ENCODE measurements at places on chromosomes 11 and 22.

- DNase-seq: peak; percentile 60
Observed at GRCh38 chr11:61510166-61510919, 1.8 kb downstream of the LRRC10B start.

GRCh38 chr22:33659448-33659847, 260.8 kb downstream of the LARGE1 start:
- DNase-seq: no peak

GRCh38 chr11:16945671-16946469, 68.3 kb downstream of the PLEKHA7 start:
- DNase-seq: peak; percentile 5

DNA sequence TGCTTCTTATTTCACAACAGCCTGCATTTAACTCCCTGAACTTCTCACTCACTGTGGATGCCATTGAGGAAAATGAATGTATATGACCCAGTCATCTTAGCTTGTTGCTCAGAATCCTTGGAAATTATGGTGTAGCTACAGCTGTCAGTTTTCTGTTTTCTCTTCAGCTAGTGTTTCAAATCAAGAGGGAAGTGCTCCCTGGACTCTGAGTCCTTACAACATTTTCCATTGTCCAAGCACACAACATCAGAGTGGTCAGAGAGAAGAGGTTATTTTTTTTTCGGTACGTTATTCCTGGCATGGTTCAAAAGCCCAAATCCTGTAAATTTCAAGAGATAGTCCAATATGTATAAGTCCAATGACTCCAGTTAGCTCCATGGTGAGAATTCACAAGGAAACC, 23.6 kb downstream of the MS4A6A start:
- no peak for DNase-seq

- DNase-seq: no peak
Observed at GRCh38 chr11:131584785-131585592, 214.6 kb downstream of the NTM start.

DNA sequence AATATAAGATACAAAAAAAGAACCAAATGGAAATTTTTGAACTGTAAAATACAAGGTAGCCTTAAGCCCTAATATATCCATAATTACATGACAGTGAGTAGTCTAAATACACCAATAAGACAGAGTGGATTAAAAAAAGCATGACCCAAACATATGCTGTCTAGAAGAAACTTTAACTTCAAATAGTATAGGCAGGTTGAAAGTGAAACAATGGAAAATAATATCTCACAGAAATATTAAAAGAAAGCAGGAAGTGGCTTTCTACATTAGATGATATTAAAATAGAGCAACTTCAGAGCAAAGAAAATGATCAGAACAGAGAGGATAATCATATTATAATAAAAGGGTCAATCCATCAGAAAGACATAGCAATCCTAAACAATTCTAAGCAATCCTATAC, 21.8 kb downstream of the DCUN1D5 start:
- no peak for DNase-seq

GRCh38 chr11:19918302-19919049, 205.8 kb downstream of the NAV2 start:
- DNase-seq: no peak

DNA sequence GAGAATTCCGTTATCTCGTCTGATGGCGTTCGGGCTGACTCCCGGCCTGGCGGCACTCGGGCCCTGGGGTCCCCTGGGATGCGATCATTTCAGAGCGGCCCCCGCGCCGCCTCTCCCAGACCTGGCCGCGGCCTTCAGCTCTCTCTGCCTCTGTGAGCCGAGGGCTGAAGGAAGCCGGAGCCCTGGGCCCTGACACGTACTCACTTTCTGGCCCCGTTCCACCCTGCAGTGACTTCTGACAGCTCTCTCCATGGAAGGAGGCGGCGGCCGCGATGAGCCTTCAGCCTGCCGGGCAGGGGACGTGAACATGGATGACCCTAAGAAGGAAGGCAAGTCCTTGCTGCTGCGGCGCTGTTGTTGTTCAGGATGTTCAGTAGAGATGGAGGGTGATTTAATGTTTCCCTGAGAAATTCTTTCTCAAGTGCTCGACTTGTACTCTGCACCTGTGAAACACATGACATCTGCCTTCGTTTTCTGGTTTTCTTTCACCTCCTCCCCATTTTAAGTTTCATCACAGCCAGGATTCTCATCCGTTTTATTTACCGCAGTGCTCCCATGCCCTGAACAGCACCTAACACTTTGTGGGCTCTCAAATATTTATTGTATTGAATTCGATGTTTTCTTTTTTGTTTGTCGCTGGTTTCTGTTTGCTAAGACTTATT, 612 bp downstream of the GTSE1 start:
- peak; percentile 38 for DNase-seq

DNA sequence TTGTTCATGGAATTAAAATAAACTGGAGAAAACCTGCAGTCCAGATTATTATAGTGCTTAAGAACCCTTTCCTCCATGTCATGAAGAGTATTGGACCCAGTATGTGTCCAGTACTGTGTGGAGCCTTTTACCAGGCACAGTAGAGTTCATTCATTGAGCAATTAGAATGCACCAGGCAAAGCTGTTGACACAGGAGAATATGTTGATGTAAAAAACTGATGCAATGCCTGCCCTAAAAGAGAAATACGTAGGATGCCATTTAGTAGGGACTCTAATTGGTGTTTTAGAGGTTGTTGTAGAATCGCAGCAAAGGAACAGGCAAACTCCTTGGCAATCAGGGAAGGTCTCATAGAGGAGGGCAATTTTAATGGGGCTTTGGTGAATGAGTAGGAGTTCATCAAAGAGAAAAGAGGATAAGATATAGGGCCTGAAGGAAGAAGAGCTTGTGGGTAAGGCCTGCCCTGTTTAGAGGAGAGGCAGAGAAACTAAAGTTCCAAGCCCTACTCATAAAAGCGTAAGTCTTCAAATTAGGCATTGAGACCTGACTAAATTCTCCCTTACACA, 126.4 kb downstream of the SEZ6L start:
- no peak for DNase-seq

- DNase-seq: peak; percentile 20
Observed at GRCh38 chr11:23973244-23973643, 523.6 kb upstream of the LUZP2 start.

DNA sequence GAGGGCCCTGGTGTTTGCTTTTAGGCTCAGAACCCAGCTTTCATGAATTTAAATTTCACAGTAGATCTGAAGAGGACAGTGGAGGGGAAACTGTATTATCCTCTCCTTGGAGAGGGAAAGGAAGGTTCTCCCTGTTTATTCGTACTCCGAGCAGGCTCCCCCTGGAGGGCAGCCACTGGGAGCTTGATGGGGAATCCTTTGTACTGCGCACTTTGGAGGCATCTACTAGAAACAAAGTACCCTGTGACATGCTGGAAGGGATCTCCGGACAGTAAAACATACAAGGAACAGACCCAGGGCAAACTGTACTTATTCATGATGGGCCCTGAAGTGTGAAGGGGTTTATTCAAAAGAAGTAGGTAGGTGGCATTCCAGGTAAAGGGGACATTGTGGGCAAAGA, 27.2 kb downstream of the NAV2 start:
- DNase-seq: peak; percentile 10

GRCh38 chr11:69546735-69547370, 65.4 kb downstream of the LINC01488 start:
- DNase-seq: no peak
